ENCODE measurements at places on chromosomes 7 and 10.

- DNase-seq: no peak
Observed at GRCh38 chr7:146876411-146876810, 759.8 kb downstream of the CNTNAP2 start.

DNA sequence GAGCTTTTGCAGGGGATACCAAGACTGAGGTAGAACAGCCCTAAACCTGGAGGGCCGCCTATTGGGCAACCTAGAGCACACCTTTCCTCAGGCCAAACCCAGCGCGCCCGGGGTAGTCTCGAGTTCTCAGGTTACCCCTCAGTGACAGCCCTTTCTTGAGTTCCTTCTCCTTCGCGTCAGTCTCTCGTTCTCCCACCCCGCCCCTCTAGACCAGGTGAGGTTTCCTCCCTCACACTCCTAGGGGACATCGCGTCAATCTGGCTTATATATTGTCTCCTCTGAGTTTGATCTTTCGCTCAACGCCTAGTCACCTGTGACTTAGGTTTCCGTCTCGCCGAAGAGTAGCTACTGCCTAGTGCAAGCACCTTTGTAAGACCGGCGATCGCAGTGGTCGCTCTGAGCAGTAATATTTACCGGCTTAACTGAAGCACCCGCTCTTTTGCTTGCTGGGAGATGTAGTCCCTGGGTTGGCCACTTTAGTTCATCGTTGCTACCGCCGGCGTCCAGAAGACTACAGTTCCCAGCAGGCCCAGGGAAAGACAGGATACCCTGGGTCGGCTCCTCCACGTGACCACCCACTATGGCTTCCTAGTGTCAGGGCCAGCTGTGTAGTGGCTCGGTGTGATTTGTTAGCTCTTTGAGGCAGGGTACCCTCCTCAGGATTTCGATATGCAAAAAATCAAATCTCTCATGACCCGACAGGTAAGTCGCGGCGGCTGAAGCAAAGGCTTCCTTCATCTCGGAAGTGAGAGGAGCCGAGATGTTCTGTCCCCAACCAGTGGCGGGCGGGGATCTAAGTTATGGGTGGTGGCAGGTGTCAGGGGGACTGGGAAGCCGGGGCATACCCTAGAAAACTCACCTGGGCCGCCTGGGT lies at the start of gene VPS50:
Gene VPS50, plus strand, starts transcription at position 568 of the 874 bp plus-strand sequence. Its CDS starts 102 bp downstream, at position 670.
- peak; percentile 94 for DNase-seq

DNA sequence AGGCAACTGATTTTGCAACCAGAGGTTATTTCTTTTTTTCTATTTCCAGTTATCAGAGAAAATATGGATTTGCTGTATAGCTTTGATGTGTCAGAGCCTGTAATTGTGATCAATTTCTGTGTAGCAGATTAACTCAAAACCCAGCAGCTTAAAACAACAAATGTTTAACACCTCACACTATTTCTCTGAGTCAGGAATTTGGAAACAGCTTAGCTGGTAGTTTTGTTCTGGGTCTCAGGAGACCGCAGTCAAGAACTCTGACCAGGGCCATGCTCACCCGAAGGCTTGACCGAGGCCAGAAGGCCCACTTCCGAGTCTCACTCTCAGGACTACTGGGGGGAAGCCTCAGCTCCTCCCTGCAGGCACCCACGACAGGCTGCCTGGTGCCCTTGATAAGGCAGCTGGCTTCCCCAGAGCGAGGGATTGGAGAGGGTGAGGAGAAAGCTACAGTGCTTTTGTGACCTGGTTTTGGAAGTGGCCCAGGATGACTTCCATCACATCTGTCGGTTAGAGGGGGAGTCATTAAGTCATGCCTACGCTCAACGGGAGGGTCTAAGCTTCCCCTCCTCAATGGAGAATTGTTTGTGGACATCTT lies 105.7 kb upstream of the SHH start:
- no peak for DNase-seq

GRCh38 chr10:78934532-78934898 lies 134.3 kb upstream of the ZMIZ1 start:
- DNase-seq: no peak

- no peak for DNase-seq
Observed at GRCh38 chr7:148721390-148721789, 22.7 kb downstream of the CUL1 start.

DNA sequence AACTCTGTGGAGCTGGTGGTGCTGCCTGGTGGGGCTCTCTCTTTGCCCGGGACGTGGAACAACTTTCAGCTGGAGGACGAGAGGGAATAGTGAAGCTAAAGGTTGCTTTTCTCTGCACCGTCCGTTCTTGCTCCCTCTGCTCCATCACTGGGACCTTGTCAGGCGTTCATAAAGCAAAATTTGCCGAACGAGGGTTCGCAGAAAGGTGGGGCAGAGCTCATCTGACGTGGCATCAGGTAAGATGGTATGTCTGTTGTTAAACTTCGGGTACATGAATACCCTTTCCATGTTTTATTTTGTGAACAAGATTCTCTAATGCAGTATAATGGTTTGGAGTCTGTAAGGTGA lies 416 bp downstream of the BBS9 start:
- DNase-seq: no peak

- no peak for DNase-seq
Observed at GRCh38 chr10:29389935-29390334, 101.1 kb downstream of the LYZL1 start.

GRCh38 chr10:19865676-19866075 lies 49.4 kb downstream of the PLXDC2 start:
- no peak for DNase-seq

DNA sequence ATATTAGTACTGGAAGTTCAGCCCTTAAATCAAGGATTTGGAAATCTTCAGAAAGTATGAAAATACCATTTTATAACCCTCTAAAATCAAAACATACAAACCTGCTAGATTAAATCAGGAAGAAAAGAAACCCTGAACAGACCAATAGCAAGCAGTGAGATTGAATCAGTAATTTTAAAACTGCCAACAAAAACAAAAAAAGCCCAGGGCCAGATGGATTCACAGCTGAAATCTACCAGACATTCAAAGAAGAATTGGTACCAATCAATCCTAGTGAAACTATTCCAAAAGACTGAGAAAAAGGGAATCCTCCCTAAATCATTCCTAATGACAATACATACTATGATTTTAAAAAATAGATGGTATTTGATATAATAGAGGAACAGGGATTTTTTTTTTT lies 70.1 kb downstream of the MCU start:
- DNase-seq: no peak

DNA sequence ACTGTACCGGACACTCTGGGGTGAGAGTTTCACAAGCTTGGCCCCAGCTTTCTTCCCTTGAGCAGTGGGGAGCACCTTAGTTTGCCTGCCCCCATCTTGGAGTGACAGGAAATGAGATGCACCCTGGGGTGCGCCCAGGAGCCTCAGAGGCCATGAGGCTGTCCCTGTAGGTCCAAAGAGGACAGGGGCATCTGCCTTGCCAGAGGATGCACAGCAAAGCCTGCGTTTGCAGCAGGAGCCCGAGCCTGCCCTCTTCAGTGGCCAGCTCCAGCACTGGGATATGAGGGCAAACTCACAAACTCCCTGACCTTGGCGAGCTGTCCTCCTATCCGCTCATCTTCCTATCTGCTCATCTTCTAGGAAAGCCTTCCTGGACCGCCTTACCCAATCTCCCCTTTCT lies 79.5 kb downstream of the PROSER2 start:
- no peak for DNase-seq

- DNase-seq: no peak
Observed at GRCh38 chr7:94296881-94297280, 97.8 kb upstream of the COL1A2 start.

DNA sequence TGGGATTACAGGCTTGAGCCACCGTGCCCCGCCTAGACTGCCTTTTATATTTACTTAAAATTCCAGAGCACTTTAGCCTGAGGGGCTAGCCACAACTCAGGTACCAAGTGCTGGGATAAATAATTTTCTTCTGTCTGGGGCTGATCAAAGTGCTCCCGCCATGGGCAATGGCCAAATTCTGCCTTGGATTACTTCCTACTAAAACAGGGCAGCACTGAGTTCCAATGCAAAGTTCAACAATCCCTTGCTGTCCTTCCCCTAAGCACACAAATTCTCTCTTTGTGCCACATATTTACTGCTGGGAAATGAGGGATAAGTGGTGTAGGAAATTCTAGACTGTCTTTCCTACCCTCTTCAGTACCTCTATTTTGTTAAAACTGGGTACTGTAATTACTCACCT lies 34.4 kb upstream of the ZNF92 start:
- DNase-seq: no peak

DNA sequence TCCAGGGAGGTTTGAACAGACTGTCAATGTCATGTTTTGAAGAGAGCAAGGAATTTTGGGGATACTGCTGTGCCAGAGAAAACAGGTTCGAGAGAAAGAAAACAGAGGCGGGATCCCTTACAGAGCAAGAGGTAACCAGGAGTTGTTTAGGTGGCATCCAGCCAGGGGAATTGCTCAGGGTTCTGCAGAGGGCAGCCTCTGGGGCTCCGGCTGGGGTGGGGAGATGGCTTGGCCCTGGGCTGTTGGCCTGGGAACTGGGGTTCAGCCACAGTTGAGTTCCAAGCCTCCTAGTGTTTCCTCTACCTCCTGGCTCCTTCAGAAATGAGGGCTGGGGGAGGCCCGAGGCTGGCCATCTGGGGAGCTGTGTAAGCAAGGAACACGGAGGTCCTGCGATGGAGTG lies 68.0 kb downstream of the CAMK1D start:
- DNase-seq: no peak

DNA sequence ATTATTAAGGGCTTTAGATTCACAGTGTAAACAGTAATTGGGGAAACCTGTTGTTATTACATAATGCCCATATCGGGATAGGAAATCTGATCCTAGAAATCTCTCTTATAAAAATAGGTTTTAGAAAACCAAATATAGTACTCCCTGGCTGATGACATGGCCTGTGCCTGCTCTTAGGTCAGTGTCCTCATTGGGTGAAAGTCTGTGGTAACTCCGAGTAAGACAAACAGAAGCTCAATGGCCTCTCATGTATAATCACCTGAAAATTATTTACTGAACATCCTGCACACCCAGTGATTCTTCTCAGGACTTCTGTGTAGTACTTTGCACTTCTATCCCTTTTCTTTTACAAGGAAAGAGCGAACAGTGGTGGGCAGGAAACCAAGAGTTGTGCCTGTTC lies 37.8 kb downstream of the SEM1 start:
- no peak for DNase-seq
